ENCODE measurements at places on chromosomes 3 and 15.

DNA sequence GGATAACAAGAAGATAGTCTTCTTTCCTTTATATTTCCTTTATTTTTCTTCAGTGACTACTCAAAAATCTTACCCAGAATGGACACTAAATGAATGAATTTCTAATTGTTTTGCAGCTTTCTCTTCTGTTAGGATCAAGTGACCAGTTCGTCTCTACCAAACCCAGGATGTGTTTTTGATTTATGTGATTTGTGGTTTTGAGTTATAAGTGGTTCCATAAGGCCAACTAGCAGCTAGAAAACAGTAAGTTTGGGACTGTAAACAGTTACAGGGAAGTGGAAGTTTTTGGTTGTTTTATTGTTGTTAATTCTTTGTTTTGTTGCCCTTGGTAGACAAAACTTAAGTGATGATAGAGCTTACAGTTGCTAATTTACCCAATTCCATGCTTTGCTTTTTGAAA, 456.5 kb downstream of the IL5RA start:
- DNase-seq: no peak

GRCh38 chr15:50979041-50979440, 70.6 kb downstream of the AP4E1 start:
- DNase-seq: no peak

- no peak for DNase-seq
Observed at GRCh38 chr15:96160269-96160668, 170.2 kb upstream of the NR2F2 start.

DNA sequence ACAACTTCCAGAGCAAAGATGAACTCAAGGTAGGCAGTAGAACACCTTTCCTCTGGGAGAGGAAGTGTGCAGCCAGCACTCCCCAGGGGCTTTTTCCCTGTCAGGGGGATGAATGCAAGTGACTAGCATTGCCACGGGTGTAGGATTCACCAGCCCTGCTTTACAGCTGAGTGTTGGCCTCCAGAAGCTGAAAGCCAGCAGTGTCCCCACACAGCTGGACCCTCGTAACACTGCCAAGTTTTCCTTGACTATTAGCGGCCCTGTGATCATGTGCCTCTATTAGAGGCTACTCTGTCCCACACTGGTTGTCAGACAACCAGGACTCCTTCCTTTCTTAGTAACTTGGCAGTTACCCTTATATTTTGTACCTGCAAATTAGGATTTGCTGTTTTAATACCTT, 104.9 kb upstream of the MANF start:
- no peak for DNase-seq
